Smooth muscle cell of the pulmonary artery (primary cell): ENCODE measurements at places on chromosomes 3 and 15. TPM values are rescaled to one million over a fixed set of nuclear protein-coding genes. Genes with fewer than 3 reads are reported as not detected.

SQOR gene
- 50.1 and 69.2 TPM in 2 replicates for total RNA-seq

DNAH12 gene
- 0.13 TPM in 2 replicates for total RNA-seq

PLSCR4 gene
- total RNA-seq = 68.2 and 119 TPM in 2 replicates

TEX55 gene
- not detected in 2 replicates for total RNA-seq

UPK1B gene
- 0.17 and 0.98 TPM in 2 replicates for total RNA-seq

GABRA5 gene
- not detected in 2 replicates for total RNA-seq

PTX3 gene
- 1,136 and 1,240 TPM in 2 replicates for total RNA-seq
